ENCODE measurements at places on chromosomes 6 and 20.

GRCh38 chr6:123777563-123777962 is 26.1 kb upstream of the NKAIN2 start:
- DNase-seq = no peak

- no peak for DNase-seq
These were observed 140.4 kb upstream of the CITED2 start for GRCh38 chr6:139514819-139515218.

- no peak for DNase-seq
These were observed 454.7 kb downstream of the TFAP2B start for GRCh38 chr6:51273228-51273961.

- DNase-seq = no peak
These were observed 105.8 kb upstream of the RIPOR2 start for GRCh38 chr6:25041485-25042035.

Data from activated CD4-positive, alpha-beta T cell treated with anti-CD3 and anti-CD28 coated beads, Interleukin-2, Interleukin-6, amounts not matched to agents 100 ng/mL and 50 ng/mL, durations not matched to agents 16 hours and 8 hours (primary cell).